Stomach (tissue), 19 donors: ENCODE measurements at places on chromosomes 1 and 21. TPM values are rescaled to one million over a fixed set of nuclear protein-coding genes. Genes with fewer than 3 reads are reported as not detected.
A peak's percentile ranks its signal among the peaks of the same experiment; 100 is the strongest.

DNA sequence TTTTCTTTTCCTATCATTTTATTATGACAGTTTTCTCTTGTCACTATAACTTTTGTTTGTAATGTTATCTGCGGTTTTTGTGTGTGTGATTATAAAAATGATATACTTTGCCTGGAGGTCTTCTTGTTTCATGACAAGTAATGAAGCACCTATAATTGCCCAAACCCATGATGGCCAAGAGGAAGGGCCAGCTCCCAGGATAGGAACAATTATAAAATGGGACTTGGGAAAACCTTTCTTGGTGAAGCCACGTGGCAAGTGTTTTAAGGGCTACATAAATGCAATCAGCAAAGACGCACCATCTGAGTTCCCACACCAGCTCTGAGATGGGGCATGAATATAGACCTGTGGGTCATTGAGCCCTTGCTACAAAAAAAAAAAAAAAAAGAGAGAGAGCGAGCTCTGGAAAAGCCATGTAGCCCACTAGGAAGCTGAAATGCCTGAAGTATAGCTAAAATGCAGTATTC lies 462.6 kb upstream of the RUNX1 start:
- DNase-seq: no peak

GRCh38 chr1:219757890-219758289 lies 145.0 kb upstream of the ZC3H11B start:
- peak; percentile 31 for DNase-seq

- no peak for DNase-seq
Observed at GRCh38 chr1:20074725-20075171, 4.8 kb downstream of the PLA2G5 start.

GRCh38 chr21:31577271-31577670 lies 82.2 kb upstream of the SOD1 start:
- DNase-seq: no peak

Gene PTGFR
- total RNA-seq: 0.89 TPM

Gene OR2G6
- total RNA-seq: not detected

DNA sequence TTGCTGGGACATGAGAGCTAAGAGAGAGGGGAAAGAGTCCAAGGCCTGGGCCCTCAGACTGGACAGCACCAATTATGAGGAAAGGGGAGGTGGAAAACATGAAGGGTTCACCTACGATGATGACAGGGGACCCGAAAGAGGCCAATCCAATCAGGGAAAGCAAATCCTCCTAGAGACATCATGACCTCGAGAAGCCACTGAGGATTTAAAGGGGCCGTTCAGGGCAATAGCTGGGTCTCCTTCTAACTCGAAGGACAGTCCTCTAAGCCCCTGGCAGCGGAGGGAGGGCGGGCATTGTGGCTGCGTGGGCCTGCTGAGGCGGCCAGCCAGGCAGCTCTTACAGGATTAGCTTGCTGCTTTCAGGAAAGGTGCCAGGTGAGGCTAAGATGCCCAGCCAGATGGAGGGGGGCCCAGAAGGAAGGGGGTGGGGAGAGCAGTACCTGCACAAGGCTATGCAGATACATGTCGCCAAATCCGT lies 7.4 kb downstream of the MEF2D start:
- DNase-seq: peak; percentile 75

DNA sequence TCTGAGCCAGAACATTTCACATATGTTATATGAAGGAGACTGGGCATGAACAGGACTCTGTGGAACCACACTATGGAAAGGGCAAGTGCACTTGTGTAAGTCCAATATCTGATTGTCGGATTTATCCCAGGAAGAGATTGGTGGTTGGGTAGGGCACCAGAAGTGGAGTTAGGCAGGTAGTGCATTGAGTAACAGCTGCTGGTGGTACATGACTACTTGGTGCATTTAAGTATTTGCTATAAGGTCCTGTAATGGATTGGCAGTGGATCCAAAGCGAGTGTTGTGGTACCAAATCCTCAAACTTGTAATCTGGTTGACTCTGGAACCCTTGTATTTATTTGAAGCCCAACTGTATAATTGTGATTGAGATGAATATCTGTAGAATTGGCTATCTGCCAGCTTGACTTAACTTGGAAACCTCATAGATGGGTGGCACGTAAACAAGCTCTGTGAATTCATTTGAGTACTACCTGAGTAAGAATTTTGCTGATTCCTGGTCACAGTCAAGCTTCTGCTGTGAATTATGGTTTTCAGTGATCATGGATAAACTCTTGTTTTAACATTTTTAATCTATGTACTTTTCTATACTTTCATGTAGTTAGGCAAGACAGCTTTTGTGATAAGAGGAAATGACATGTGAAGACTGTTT lies 21.1 kb downstream of the UBAP2L start:
- DNase-seq: no peak

- no peak for DNase-seq
Observed at GRCh38 chr1:103790172-103790571, 40.5 kb downstream of the AMY1C start.

Gene FNDC5
- total RNA-seq: not detected

- no peak for DNase-seq
Observed at GRCh38 chr1:15627343-15627988, 10.2 kb downstream of the DDI2 start.

- peak; percentile 51 for DNase-seq
Observed at GRCh38 chr1:14915356-14916054, 238.0 kb upstream of the TMEM51 start.

DNA sequence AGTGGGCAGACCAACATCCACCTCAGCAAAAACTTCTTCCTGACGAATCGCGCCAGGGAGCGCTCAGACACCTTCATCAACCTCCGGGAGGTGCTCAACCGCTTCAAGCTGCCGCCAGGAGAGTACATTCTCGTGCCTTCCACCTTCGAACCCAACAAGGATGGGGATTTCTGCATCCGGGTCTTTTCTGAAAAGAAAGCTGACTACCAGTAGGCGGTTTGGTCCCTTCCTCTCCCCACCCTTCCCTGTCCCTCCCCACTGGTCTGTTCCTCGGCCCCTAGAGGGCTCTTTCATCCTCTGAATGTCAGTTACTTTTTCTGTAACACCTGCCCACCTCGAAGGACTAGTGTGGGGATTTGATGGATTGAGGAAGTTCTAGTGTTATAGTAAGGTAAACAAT lies 46.9 kb downstream of the CAPN2 start:
- DNase-seq: peak; percentile 21

- no peak for DNase-seq
Observed at GRCh38 chr1:75539230-75540116, 71.4 kb downstream of the SLC44A5 start.

DNA sequence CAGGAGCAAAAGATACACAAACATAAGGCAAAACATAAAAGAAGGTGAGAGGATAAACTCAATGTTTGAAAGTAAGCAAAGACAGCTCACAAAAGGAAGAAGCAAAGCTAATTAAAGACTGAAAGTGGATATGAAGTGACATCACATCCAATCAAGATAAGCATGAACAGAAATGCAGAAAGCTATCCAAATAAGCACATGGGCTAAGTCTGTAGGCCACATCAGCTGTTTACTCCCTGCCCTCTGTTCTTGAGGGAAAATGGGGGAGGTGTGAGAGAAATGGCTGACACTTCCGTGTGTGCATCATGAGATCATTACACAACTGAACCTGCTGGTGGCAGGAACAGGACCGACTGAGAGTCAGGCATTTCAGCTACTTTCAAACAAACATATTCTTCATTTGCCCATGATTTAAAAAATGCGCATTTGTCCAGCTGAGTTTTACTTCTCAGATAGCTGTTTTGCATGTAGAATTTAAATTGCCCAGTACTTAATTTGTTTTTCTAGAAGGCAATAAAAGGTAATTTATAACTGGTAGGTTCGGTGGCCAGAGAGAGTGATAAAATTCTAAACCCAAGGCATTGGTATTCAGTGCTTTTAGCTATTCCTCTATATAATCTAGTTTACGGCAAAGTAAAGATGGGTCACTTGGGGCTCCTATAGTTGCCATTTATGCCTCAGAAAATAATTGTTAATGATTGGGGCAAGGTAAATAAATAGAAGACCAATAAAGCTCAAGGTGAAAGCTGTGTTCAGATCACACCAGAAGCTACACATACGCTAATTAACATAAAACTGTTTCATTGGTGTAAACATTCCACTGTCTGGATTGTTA lies 27.2 kb upstream of the MAN1A2 start:
- DNase-seq: no peak

DNA sequence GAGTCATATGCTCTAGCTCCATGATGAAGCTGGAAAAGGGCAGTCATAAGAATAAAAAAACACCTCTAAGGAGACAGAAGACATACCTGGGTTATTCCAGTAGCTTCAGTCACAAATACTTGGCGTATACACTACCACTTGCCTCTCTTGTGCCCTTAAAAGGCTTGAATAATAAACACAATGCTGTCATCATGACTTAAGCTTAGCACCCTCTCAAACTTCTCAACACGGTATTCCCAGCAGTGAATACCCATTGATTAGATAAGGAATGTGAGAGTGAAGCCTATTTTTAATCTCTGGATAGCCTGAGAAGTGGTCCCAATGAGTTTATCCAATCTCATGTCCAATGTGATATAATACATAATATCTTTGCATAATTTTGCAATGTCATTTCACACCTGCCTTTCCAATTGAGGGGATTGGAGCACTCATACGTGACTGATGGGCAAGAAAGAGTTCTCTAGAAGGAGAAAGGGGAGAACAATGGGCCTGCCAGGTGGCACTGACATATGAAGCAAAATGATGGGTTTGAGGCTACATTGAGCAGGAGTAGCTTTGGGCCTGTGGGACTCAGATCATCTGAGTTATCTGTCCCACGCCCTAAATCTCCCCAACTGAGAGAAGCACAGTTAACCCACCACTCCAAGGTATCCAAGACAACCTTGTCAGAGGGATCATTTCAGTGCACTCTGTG lies 298.6 kb upstream of the DAB1 start:
- no peak for DNase-seq

Gene SPRR4
- total RNA-seq: not detected

Gene XCL1
- not detected for total RNA-seq

- DNase-seq: peak; percentile 39
Observed at GRCh38 chr1:183227422-183228346, 41.6 kb downstream of the LAMC2 start.

GRCh38 chr1:229388897-229389580 lies 44.9 kb downstream of the ACTA1 start:
- no peak for DNase-seq

DNA sequence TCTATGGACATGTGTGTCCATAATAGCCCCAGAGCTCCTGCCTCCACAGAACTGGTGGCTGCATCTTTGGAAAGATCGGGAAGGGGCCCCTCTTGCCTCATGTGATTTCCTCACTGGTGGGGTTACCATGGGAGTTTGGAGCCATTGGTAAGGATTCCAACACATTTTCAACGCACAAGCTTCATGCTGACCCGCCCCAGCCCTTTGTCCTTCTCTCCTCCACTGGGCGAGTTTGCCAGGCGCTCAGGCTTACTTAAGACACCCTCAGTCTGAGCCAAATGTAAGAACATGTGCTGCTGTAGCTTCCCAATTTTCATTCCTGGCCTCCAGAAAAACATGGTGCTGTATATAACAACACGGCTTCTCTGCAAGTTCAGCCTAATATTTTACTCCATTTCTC lies 72.4 kb downstream of the ATP5PO start:
- no peak for DNase-seq

Gene RAB42
- total RNA-seq: 4.6 TPM

Gene SDC3
- total RNA-seq: 17.4 TPM

GRCh38 chr1:11990303-11991032 lies 10.2 kb downstream of the MFN2 start:
- no peak for DNase-seq

Gene CNTN2
- 0.58 TPM for total RNA-seq

GRCh38 chr1:155104605-155105534 lies 22.8 kb upstream of the EFNA1 start:
- no peak for DNase-seq

GRCh38 chr1:24486331-24487065 lies 16.1 kb upstream of the RCAN3 start:
- DNase-seq: no peak

Gene SDHC
- total RNA-seq: 67.0 TPM

Gene GSTM1
- not detected for total RNA-seq
